ENCODE measurements at places on chromosomes 3 and 15.

- DNase-seq = peak; percentile 99
These were observed 191.9 kb upstream of the TSC22D2 start for GRCh38 chr3:150216041-150216811.

DNA sequence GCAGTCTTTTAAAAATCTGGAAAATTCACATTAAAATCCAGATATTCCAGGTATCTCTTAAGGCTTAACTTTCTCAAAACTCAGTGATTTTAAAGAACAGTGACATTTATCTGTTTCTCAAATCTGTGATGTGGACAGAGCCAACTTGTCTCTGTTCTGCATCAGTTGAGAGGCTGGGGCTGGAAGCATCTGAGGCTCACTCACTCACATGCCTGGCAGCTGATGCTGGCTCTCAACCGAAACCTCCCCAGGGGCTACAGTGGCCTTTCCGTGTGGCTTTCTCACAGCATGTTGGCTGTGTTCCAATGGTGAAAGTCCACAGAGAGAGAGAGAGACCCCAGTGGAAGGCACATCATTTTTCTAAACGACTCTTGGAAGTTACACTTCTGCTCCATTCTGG lies 53.5 kb downstream of the CEMIP start:
- no peak for DNase-seq

DNA sequence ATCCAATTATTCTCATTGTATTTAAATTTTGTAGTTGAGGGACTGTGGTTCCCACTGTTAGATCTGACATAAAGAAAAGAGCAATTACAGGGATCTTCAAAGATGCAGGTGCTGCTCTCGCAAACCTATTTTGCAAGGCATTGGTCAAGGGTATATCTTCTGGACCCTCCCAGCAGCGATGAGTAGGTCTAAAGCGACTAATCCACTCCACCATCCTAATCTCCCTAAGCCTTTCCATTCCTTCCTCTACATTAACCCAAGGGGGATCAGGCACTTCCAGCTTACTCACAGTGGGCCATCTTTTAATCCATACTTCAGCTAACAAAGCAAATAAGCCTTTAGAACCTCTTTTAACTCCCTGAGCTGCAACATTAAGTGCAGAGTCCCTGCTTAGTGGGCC lies 37.0 kb upstream of the CPOX start:
- no peak for DNase-seq

- DNase-seq = no peak
These were observed 21.9 kb upstream of the ST3GAL6 start for GRCh38 chr3:98741121-98741716.

DNA sequence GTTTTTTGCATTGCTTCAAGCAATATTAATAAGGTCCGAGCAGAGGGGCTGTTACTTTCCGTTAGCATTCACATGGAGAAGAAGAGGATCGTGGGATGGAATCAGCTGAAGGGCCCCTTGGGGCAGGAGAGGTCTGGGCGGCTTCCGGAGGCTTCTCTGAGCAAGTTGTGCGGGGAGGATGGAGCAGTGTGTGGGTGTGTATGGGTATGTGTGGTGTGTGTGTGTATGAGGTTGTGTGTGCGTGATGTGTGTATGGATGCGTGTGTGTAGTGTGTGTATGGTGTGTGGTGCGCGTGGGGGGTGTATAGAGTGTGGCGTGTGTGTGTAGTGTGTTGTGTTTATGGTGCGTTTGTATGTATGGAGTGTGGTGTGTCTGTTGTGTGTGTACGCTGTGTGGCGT lies 25.8 kb downstream of the GABRA5 start:
- DNase-seq = no peak

DNA sequence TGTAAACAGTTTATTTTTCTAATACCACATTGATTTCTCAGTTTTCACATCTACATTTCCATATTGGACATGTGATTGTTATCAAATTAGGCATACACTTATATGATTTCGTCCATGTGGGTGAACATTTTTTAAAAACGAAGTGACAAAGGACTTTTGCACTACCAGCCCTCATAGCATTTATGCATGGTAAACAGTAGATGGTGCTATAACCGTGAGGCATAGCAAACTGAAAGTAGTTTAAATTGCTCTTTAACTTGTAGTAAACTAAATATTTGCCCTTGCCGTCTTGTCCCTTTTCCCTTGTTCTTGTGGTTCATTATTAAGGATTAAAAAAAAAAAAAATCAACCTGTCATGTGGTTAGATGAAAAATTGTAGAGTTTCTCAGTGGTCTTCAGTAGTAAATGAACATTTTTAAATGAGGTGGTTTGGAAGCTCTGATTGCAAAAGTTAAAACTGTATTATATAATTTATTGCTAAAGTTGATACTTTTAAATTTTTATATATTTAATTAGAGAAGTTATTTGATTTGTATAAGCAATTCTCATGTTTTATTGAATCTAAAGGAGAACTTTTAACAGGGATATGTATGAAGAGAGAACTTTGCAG lies 24.0 kb downstream of the STX19 start:
- DNase-seq = peak; percentile 32

- no peak for DNase-seq
These were observed 124.8 kb downstream of the DLG1 start for GRCh38 chr3:197173620-197174019.
